ENCODE measurements at places on chromosomes 2 and 18. TPM values are rescaled to one million over a fixed set of nuclear protein-coding genes. Genes with fewer than 3 reads are reported as not detected.

- H3K27me3 ChIP-seq, result no peaks in the 10 kb centered on the region
- H3K27ac ChIP-seq, result no peak overlapping the region
- H3K4me1 ChIP-seq, result no peaks in the 10 kb centered on the region
- DNase-seq, result no peak
- no peak overlapping the region for H3K4me3 ChIP-seq
- no peaks in the 10 kb centered on the region for H3K36me3 ChIP-seq
Observed at GRCh38 chr2:215899141-215900074, 113.9 kb downstream of the MREG start.

DNA sequence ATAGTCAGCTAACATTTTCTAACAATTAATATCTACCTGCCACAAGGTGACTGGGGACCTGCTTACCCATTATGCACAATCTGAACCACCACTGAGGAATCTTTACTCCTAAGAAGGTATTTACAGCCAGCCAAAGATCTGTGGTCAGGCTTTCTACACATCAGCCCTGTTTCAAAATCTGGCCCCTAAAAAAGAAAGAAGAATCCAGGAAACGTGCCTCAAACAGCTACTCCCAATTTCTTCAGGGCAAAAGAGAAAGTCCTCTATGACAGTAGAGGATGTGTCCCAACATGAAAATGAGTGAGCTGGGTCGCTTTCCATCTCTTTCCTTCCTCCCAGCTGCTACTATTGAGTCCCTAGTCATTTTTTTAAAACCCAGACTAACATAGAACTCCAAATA lies 79.5 kb downstream of the EPB41L3 start:
- no peaks in the 10 kb centered on the region for H3K4me1 ChIP-seq
- no peaks in the 10 kb centered on the region for H3K27me3 ChIP-seq
- no peak overlapping the region for H3K4me3 ChIP-seq
- no peak for DNase-seq
- no peak overlapping the region for H3K27ac ChIP-seq

SFT2D3 gene
- 6.2 TPM for total RNA-seq

FEV gene
- total RNA-seq, result not detected

PJVK gene
- 2.9 TPM for total RNA-seq

DNA sequence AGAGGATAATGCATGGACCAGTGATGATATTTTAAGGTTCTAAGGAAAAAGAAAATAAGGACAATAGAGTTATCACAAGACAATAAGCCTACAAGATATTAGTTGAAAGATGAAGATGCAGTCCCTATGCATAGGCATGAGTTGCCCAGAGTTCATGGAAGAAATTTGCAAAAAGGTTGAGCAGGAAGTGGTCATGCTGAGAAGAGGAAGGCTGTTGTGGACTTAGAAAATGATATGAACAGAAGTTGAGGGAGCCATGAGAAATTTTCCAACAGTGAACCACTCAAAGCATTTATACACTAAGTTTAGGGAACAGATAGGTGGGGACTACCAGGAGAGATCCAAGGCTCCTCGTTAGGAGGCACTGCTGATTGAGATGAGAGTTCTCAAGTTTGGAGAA lies 3.5 kb downstream of the OSBPL6 start:
- no peak overlapping the region for H3K27ac ChIP-seq
- no peak for DNase-seq
- H3K27me3 ChIP-seq, result peaks cover 10% of the 10 kb centered on the region
- no peak overlapping the region for H3K4me3 ChIP-seq

SAG gene
- total RNA-seq, result 0.69 TPM

ANKRD29 gene
- total RNA-seq, result 1.4 TPM

- no peaks in the 10 kb centered on the region for H3K27me3 ChIP-seq
- H3K36me3 ChIP-seq, result peaks cover 12% of the 10 kb centered on the region
- H3K4me1 ChIP-seq, result no peaks in the 10 kb centered on the region
- DNase-seq, result no peak
- H3K27ac ChIP-seq, result no peak overlapping the region
Observed at GRCh38 chr2:32489061-32489460, 132.2 kb downstream of the BIRC6 start.

- no peak overlapping the region for H3K4me3 ChIP-seq
- no peak for DNase-seq
- H3K27me3 ChIP-seq, result no peaks in the 10 kb centered on the region
Observed at GRCh38 chr18:43869451-43870008, 592.2 kb upstream of the SYT4 start.

- H3K27me3 ChIP-seq, result no peaks in the 10 kb centered on the region
- no peak for DNase-seq
- H3K27ac ChIP-seq, result no peak overlapping the region
- no peaks in the 10 kb centered on the region for H3K4me1 ChIP-seq
- no peaks in the 10 kb centered on the region for H3K36me3 ChIP-seq
- no peak overlapping the region for H3K4me3 ChIP-seq
Observed at GRCh38 chr2:167891841-167892240, 355.6 kb downstream of the STK39 start.

- no peaks in the 10 kb centered on the region for H3K27me3 ChIP-seq
- no peak for DNase-seq
- no peaks in the 10 kb centered on the region for H3K36me3 ChIP-seq
- no peaks in the 10 kb centered on the region for H3K4me1 ChIP-seq
- no peak overlapping the region for H3K4me3 ChIP-seq
- no peak overlapping the region for H3K27ac ChIP-seq
Observed at GRCh38 chr2:47510745-47511144, 107.8 kb downstream of the MSH2 start.

- no peak overlapping the region for H3K4me3 ChIP-seq
- H3K36me3 ChIP-seq, result no peaks in the 10 kb centered on the region
- peaks cover 26% of the 10 kb centered on the region for H3K4me1 ChIP-seq
- no peaks in the 10 kb centered on the region for H3K27me3 ChIP-seq
Observed at GRCh38 chr2:230898016-230898712, 26.9 kb downstream of the GPR55 start.

Measured in GM12878 (cell line).